ENCODE measurements at places on chromosomes 3 and 15.
A peak's percentile ranks its signal among the peaks of the same experiment; 100 is the strongest.

- DNase-seq, result no peak
Observed at GRCh38 chr3:162670181-162670580, 1173.6 kb downstream of the OTOL1 start.

DNA sequence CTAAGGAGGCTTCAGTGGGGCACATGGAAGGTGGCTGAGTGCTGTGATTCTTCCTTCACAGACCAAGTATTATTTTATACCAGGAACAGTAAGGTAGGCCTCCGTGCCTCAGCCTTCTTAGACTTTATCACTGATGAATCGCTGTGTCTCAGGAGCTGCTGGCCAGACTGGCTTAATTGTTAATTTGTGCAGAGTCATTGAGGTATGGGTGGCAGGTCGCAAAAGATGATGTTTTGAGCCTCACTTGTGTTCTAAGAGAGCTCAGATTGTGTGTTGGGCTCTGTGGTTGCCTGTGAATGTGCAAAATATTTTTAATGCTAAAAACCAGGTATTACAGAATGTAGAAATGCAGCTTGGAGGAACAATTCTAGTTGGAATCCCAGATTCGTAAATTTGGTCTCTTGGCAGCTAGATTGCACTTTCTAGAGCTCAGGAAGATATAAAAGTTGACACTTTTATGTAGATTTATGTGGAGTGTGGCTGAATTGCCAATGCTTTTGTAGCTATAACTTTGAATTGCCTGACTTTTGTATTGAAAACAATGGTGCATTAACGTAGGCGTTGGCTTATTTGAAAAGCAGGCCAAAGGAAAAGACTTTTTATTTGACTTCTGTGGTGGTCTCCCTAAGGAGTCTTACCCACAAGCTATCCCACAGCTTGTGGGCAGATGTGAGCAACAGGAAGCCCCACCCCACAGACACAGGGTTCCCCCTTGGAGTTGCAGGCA is 53.4 kb downstream of the LARS2 start:
- no peak for DNase-seq

GRCh38 chr15:75131269-75131643 is 70.4 kb upstream of the C15orf39 start:
- DNase-seq, result no peak

- no peak for DNase-seq
Observed at GRCh38 chr3:115663414-115663813, 40.1 kb downstream of the GAP43 start.

GRCh38 chr3:24294150-24294549 is 200.5 kb downstream of the THRB start:
- no peak for DNase-seq

GRCh38 chr15:94417501-94418293 is 186.3 kb downstream of the MCTP2 start:
- DNase-seq, result no peak

DNA sequence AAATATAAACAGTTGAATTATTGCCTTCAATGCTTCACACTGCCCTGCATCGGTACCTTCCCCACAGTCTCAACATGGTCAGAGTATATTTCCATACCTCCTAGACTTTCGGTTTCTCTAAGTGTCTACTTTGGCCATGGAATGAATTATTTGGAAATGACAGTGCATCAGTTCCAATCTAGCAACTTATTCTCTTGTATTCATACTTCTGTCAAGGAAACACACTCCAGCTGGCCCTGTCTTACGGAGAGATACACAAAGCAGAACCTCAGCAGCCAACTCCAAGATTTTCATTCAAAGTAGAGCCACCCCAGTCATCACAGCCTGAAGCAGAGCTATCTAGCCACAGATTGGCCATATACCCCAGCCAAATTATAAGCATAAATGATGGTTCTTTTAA is 518.4 kb upstream of the UBE2E2 start:
- DNase-seq, result no peak

- no peak for DNase-seq
Observed at GRCh38 chr15:66842710-66843441, 140.8 kb downstream of the SMAD6 start.

DNA sequence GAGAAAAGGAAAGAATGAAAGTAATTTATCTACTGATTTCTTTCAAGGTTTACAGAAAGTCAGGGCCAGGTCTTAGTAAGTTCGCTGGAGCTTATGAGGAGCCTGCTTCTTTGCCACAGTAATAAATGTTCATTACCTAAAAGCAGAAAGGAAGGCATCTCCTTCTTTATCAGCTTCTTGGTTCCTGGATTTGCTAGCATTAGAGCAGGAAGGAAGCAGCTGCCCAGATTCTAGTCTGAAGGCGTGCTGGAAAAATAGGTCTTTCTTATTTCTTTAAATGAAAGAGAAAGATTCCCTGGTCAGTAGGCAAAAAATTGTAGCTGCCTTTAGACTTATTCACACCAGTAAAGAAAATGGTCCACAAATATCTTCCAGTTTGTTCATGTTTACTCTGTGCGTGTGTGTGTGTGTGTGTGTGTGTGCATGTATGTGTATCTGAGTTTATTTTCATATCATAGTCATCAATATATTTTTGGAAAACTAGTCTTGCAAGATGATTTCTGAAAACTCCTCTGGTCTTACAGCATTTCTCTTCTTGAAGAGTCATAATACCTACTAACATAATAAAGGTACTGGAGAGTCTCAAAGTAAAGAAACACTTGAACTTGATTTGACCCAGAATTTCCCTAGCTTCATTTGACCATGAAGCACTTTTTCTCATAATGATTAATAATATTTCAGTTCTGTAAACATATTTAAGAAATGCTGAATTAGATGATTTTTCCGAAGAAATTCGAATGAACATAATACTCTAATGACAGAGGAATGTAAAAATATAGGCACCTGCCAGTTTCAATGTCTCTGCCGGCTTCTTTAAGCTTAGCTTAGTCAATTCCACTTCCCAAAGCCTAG is 255.3 kb upstream of the ZPLD1 start:
- DNase-seq, result no peak

- DNase-seq, result no peak
Observed at GRCh38 chr3:108130236-108130635, 39.4 kb upstream of the CD47 start.

DNA sequence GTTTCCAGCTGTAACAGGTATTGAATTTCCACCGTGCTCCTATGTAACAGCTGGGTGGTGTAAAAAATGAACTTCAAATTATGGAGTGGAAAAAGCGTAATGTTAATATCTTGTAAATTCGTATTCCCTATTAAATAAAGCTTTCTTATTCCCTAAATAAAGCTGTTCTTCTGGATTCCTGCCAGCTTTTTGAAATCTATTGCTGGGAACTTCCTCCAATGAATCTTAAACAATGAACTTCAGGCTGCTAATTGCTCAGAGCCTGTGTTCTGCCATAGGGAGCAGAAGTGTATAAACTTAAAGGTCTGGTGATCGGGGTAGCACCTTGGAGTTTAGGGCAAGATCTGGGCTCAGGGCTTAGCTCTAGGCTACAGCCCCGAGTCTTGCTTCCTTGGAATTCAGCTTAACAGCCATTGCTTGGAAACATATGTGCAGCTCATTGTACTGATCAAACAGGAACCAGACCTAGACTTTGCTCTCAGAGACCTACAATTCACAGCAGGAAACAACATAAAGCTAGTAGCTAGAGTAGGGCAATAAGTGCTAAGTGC is 1.4 kb downstream of the ARL14 start:
- no peak for DNase-seq

DNA sequence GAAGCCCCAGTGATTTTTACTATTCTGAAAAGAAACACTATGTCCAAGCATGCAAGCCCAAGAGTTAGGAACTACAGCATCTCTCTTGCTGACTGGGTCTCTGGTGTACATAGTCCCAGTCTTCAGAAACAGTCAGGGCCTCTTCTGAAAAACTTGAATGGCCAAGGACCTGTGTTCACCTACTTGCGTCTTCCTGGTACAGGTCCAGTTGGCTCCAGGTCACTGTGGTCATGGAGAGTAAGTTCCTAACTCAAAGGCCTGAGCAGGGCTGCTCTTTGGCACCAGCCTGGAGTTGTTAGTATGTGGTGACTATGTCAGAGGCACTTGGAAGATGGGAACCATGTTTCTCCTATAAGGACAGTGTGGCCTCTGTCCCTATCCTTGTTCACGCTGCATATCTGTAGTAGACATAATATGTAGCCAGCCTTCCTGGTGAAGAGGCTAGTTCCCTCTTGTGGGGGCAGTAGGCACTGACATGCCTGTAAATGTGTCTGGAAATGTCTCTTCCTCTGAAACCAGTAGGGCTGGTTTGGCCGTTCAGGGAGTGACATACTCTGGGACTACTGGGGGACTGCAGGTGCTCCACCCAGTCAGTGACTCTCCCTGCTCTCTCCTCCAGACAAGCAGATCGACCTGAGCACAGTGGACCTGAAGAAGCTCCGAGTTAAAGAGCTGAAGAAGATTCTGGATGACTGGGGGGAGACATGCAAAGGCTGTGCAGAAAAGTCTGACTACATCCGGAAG is 2.6 kb upstream of the RBM15B start:
- peak; percentile 88 for DNase-seq

GRCh38 chr3:36373666-36374065 is 6.6 kb upstream of the STAC start:
- no peak for DNase-seq

GRCh38 chr15:97598353-97598798 is 362.1 kb upstream of the ARRDC4 start:
- DNase-seq, result no peak

DNA sequence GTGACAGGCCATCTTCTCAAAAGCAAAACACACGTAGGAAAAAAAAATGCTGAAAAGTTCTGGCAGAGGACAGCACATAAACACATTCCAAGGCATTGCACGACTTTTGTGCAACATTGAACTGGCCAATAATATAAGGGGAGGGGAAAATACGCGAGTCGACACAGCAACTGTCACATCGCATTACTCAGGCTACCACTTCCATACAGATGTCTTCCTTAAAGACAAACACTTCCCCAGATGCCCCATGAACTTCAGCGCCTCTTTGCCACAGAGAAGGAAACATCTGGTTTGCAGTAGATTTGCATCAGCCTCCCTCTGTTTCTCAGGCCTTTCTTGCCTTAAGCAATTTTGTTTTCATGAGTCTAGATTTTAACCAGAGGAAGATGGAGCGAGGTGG is 144.4 kb upstream of the IGF1R start:
- no peak for DNase-seq

- DNase-seq, result peak; percentile 1
Observed at GRCh38 chr3:184874709-184875644, 63.0 kb downstream of the VPS8 start.

GRCh38 chr3:81859524-81859923 is 98.1 kb upstream of the GBE1 start:
- DNase-seq, result no peak

GRCh38 chr3:119015942-119016341 is 18.7 kb downstream of the IGSF11 start:
- DNase-seq, result no peak

DNA sequence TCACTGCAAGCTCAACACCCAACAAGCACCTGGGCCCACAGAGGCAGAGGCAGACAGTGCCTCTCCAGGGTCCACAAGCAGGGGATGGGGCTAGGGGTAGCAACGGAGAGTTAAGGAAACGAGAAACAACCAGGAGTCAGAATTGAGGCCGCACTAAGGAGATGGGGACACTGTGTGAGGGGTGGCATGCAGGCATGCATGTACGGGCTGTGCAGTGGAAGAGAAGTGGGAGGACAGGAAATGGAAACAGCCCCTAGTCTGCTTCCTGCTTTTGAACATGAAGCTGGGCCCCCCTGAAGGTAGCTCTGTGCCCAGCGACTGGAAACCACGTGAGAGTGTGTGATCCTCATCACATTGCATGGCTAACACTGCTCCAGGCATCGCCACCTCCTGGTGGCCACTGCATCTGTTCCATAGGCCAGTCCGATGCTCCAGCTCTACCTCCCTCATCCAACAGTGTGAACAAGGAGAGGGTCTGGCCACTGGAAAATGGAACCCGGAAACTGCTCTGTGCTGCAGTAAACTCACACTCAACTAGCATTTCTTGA is 44.0 kb downstream of the XXYLT1 start:
- no peak for DNase-seq

DNA sequence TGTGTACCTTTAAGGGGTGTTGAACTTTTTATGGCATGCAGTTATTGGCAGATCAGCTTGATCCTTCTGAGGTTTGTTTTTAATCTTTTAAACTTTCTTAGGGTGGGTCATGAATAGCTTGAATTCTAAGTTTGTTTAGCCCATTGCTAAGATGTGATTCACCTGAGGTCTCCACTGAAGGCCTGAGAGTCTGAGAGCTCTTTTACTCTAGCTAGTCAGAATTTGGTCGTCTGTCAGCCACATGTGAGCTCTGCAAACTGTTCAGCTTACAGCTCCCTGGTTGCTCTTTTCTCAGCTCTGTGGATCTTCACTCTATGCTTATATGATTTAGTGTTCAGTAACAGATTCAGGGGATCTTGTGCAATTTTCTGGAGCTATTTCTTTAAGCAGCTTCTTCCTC is 161.3 kb downstream of the ABHD5 start:
- DNase-seq, result no peak

GRCh38 chr15:99059010-99059981 is 45.6 kb upstream of the SYNM start:
- peak; percentile 11 for DNase-seq

GRCh38 chr3:115160295-115160694 is 13.2 kb upstream of the ZBTB20 start:
- no peak for DNase-seq

- no peak for DNase-seq
Observed at GRCh38 chr3:170078620-170079281, 41.0 kb downstream of the GPR160 start.

GRCh38 chr15:82958638-82959037 is 6.1 kb upstream of the HOMER2 start:
- no peak for DNase-seq

DNA sequence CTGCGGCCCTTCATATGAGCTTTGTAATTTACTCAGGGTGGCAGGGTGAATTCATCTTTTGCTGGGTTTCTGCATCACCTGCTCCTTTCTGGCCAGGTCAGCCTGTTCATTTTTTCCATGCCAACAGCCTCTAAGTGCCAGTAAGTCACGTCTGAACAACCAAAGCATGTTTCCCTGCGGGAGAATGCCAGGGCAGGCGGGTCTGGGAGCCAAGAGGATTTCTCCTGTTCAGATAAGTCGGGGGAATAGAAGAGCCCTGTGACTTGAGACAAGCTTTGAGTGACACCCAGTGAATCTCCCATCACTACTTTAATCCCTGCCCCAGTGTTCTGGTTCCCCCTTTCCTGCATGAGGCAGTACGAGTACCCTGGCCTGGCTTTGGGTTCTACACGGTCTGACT is 153.1 kb downstream of the PGPEP1L start:
- no peak for DNase-seq

DNA sequence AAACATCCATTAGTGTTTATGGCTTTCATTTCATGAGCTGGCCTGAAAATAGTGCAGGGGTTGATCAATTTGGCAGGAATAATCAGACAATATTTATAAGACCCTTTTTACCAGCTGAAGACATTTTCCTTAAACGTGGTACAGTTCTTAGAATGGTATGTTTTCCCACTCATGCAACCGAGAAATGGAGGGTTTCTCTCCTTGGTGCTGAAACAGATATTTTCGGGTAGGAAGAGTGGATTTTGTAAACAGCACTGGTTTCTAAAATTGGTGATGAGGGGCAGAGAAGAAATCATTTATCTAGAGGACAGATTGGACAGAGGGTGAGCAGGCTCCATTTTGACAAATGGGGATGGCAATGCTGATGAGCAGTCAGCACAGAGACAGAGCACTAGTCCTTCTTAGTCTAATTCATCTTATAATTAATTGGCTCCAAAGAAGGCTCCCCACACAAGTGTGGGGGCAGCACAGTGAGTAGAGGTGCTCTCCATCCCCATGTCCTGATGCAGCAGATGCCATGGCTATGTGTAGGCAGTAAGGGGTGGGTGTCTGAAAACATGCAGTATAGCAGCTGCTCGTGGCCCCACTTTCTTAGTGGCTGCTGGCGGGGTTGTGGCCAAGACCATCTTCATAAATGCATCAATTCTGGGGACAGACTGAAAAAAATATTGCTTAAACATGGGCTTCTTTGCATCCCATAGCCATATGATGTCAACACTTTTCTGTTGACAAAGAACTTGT is 18.1 kb upstream of the SLC7A14 start:
- no peak for DNase-seq
